ENCODE measurements at places on chromosomes 4 and X.

- no peak for DNase-seq
Observed at GRCh38 chr4:18214411-18215055, 193.0 kb upstream of the LCORL start.

GRCh38 chr4:96407738-96408463 lies 568.0 kb downstream of the PDHA2 start:
- DNase-seq, result no peak

GRCh38 chr4:77172336-77172735 lies 15.3 kb downstream of the CCNG2 start:
- DNase-seq, result no peak

GRCh38 chr4:171794528-171794927 lies 18.7 kb upstream of the GALNTL6 start:
- no peak for DNase-seq

DNA sequence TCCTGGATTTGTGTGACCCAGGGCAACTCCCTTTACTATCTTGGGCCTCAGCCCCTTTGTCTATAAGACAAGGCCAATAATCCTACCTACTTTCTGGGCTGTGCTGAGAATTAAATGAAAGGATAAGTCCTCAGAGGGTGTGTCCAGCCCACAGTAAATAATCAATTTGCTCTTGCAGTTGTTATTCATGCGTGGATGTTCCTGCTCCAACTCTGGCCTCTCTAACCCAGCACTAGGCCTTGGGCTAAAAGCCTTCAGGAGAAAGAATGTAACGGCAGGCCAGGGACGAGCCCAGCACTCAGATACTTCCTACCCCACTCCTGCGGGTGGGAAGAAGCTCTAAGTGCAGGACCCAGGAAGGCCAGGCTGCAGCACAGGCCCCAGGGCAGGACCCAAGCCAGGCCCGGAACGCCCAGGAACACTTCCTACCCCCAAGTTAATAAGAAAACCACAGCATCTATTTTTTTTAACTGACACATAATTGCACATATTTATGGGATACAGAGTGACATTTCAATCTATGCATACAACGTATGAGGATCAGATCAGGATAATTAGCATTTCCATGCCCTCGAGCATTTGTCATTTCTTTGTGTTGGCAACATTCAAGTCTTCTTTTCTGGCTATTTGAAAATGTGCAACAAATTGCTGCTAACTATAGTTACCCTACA lies 179.6 kb upstream of the RBPJ start:
- DNase-seq, result no peak

DNA sequence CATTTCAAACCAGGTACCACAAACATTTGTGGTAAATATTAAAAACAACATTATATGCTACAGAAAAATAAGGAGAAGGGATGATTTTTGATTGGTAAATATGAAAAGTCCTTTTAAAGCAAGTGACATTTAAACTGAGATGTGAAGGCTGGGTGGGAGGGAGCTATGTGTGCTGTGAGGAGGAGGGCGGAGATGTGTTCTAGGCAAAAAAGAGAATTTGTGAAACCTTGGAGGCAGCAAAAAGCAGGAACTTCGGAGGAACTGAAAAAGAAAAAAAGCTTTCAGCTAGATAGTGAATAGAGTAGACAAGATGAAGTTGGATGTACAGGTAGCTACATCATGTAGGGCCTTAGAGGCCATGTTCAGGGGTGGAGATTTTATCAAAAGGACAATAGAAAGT lies 10.1 kb upstream of the ARAP2 start:
- no peak for DNase-seq

- no peak for DNase-seq
Observed at GRCh38 chr4:48388525-48389154, 47.3 kb downstream of the SLAIN2 start.

- DNase-seq, result no peak
Observed at GRCh38 chrX:102892103-102892502, 45.0 kb upstream of the RAB40AL start.

DNA sequence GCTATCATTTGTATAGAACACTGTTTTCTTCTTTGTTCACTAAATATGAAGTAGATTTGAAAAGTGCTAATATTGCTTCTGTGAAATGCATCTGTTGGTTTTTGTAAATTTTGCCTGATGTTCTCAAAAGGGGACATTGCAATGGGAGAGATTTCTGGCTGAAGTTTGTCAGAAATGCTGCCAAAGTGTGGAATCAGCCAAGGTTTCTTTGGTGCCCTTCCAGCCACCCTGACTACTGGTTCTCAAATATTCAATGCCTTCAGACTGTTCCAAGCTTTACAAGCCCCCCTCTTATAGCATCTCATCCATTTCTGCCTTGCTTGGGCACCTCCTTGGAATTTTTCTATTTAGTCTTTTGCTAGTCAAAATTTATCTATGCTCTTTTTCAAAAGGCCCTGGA lies 60.6 kb upstream of the TMLHE start:
- no peak for DNase-seq

Measured in NAMALWA (cell line).